Muscle of leg (tissue), 16 donors: ENCODE measurements at places on chromosomes 4 and X. TPM values are rescaled to one million over a fixed set of nuclear protein-coding genes. Genes with fewer than 3 reads are reported as not detected.

RFC1 gene
- 45.1 TPM for total RNA-seq

CXCL6 gene
- total RNA-seq, result not detected

ASB9 gene
- 3.6 TPM for total RNA-seq

PCYT1B gene
- 1.4 TPM for total RNA-seq

GLRB gene
- total RNA-seq, result 8.9 TPM

DUSP21 gene
- total RNA-seq, result not detected

TKTL2 gene
- not detected for total RNA-seq

CDS1 gene
- total RNA-seq, result 0.27 TPM

NR3C2 gene
- total RNA-seq, result 10.6 TPM

VCX2 gene
- total RNA-seq, result not detected

CXCL11 gene
- total RNA-seq, result not detected

GUCY2F gene
- total RNA-seq, result not detected

HMGN5 gene
- 1.3 TPM for total RNA-seq

UFSP2 gene
- 54.4 TPM for total RNA-seq

CPZ gene
- total RNA-seq, result 18.4 TPM

MAML3 gene
- total RNA-seq, result 3.0 TPM

OPN1MW gene
- not detected for total RNA-seq

TRAM1L1 gene
- total RNA-seq, result 5.6 TPM

NEIL3 gene
- total RNA-seq, result 3.0 TPM

CT83 gene
- total RNA-seq, result not detected

DEFB131A gene
- total RNA-seq, result not detected

COL4A6 gene
- total RNA-seq, result 2.1 TPM

SPACA5 gene
- total RNA-seq, result not detected

RXFP1 gene
- 1.1 TPM for total RNA-seq

RNF175 gene
- 1.2 TPM for total RNA-seq

ATP2B3 gene
- 0.18 TPM for total RNA-seq

CNGA1 gene
- total RNA-seq, result 0.35 TPM

KLF8 gene
- 3.3 TPM for total RNA-seq

NAP1L2 gene
- 1.3 TPM for total RNA-seq

DDX53 gene
- not detected for total RNA-seq

SPANXA2 gene
- total RNA-seq, result not detected

SSX4B gene
- not detected for total RNA-seq

MAGEC1 gene
- total RNA-seq, result not detected

POLA1 gene
- 19.9 TPM for total RNA-seq

CFAP99 gene
- total RNA-seq, result not detected

L1CAM gene
- 0.84 TPM for total RNA-seq

GK2 gene
- 0.04 TPM for total RNA-seq

FAM184B gene
- total RNA-seq, result 5.1 TPM

DCLK2 gene
- total RNA-seq, result 4.5 TPM
